ENCODE measurements at places on chromosomes 5 and 9. TPM values are rescaled to one million over a fixed set of nuclear protein-coding genes. Genes with fewer than 3 reads are reported as not detected.

C7 gene
- 6.2 TPM for polyA plus RNA-seq

PCDHB9 gene
- polyA plus RNA-seq: 0.26 TPM

AK6 gene
- polyA plus RNA-seq: 40.2 TPM

DNA sequence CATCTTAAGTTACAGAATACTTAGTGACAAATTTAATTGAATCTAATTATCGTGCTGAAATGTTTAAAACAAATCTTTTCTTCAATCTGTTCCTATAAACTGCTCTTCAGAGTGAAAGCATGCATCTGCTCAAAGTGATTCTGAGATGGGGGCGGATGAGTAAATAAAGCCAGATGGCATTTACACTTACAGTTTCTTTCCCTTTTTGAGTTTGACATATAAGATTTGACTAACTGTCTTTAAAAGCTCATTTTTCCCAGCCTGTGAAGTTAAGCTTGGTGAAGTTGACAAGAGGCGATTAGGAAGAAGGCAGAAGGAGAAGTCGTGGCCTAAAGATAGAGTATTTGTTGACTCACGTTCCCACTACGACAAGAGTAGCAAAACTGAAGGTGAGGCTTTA, 137.4 kb downstream of the LPAR1 start:
- DNase-seq: no peak

NR6A1 gene
- 0.60 TPM for polyA plus RNA-seq

GRCh38 chr5:168055141-168055683, 236.2 kb upstream of the WWC1 start:
- DNase-seq: no peak

GRCh38 chr5:16759147-16759773, 142.5 kb upstream of the RETREG1 start:
- DNase-seq: no peak

- no peak for DNase-seq
Observed at GRCh38 chr5:142201471-142201887, 92.9 kb downstream of the NDFIP1 start.

- DNase-seq: no peak
Observed at GRCh38 chr5:56422076-56422762, 189.1 kb upstream of the ANKRD55 start.

PROB1 gene
- 1.8 TPM for polyA plus RNA-seq

GRCh38 chr5:72107901-72108201, 576 bp downstream of the MAP1B start:
- no peak for DNase-seq

DNA sequence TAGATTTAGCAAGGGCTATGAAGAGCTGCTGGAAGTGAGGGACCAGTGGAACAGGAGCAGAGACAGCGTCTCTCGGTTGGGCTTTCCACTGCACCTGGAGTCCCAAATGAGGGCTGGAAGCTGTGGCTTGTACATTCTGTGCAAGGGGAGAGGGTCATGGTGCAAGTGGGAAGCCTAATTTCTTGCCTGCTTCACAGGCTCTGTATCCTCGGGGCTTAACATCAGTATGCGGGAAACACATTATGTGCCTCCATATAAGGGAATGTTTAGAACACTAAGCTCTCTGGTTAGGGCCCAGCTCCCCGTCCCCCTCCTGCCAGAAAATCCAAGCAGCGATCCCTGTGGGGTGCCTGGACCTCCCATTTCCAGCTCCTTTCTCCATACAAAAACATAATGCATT, 89.0 kb upstream of the NIPAL4 start:
- DNase-seq: peak; percentile 71

- DNase-seq: no peak
Observed at GRCh38 chr9:19199012-19199411, 31.5 kb upstream of the DENND4C start.

- DNase-seq: no peak
Observed at GRCh38 chr5:57841676-57842363, 359.2 kb upstream of the ACTBL2 start.

BAAT gene
- 0.60 TPM for polyA plus RNA-seq

DNA sequence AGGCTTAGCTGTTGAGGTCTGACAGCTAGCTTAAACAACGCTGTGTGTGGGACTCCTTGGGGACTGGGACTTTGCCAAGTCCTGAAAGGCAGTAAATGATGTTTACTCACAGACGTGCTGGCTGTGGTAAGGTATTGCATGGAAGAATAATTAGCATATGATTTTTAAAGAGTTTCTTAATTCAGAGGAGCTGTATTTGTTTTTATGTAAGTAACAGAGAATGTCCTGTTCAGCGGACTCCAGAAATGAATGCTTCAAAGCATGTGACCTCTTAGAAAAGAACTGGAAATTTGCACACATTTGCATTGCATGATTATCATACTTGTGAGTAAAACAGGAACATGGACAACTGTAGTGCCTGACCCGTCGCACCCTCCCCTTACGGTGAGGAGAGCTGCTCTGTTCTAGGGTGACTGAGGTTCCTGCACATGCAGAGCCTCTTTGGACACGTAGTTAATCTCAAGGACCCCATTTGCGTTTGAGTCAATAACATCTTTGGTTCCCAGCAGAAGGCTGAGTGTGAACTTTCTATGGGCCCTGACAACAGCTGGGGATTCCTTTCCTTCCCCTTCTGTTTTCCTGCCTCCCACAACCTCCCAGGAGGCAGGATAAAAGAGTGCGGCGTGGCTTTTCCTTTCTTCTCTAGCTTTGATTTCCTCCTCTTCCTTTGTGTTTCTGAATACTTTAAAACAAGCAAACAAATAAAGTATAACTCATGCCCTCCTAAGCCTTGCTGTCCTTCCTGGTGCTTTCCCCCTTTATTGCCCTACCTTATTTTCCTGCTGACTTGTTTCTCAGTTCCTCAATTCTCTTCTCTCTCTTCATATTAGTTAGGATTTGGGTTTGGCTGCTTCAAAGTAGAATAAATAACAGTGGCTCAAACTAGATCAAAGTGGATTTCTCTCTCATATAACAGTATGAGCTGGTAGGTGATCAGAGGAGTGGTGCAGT, 157.2 kb upstream of the CD180 start:
- DNase-seq: no peak

GRCh38 chr5:161410640-161411039, 135.9 kb downstream of the GABRB2 start:
- DNase-seq: no peak

GRCh38 chr5:166906991-166907713, 1384.3 kb upstream of the WWC1 start:
- no peak for DNase-seq

PCDHGA7 gene
- not detected for polyA plus RNA-seq

- DNase-seq: no peak
Observed at GRCh38 chr5:179817470-179817840, 3.2 kb upstream of the SQSTM1 start.

NNT gene
- polyA plus RNA-seq: 28.8 TPM

SPINK5 gene
- polyA plus RNA-seq: 19.8 TPM

NTNG2 gene
- 0.50 TPM for polyA plus RNA-seq

DNA sequence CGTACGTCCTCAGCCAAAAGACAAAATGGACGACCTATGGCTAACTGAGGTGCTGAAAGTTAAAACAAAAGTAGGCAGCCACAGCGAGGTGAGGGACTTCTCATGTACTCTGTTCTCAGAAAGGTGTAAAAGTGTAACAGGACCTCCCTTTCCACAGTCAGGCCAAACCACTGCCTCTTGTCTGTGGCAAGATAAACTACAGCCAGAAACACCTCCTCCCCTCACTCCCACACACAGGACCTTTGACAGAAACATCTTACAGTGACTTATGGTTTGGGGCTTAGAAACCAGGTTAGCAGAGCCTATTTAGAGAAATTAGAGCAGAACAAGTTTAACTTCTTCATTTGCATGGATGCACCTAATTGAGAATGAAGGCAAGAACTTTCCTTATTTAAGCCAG, 499.1 kb upstream of the GRIN3A start:
- DNase-seq: no peak

DNA sequence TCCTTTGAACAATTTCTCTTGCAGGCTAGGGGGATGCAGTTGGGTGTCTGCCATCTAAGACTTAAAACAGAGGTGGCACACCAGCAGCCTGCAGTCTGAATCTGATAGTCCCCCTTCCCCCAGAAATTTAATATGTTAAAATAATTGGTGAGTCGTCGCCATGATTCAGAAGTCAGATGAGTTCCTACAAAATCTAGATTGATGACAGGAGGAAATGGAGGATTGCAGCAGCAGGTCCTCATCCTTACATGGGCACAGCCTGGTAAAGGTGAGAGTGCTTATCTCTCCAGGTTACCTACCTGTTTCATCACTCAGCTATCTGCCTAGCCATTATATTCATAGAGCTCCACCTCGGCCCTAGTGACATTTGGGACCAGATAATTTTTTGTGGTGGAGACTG, 112.3 kb downstream of the PCSK1 start:
- DNase-seq: no peak

TEX48 gene
- not detected for polyA plus RNA-seq

- DNase-seq: no peak
Observed at GRCh38 chr5:161311146-161311708, 235.3 kb downstream of the GABRB2 start.

GRCh38 chr5:8949908-8950307, 596.0 kb downstream of the SEMA5A start:
- no peak for DNase-seq

- no peak for DNase-seq
Observed at GRCh38 chr5:79772651-79773050, 83.0 kb downstream of the CMYA5 start.

GRCh38 chr5:39420482-39421145, 4.2 kb downstream of the DAB2 start:
- DNase-seq: peak; percentile 84

- DNase-seq: peak; percentile 89
Observed at GRCh38 chr5:10283927-10284635, 23.6 kb downstream of the CMBL start.

GRCh38 chr5:140678993-140679392, 5.6 kb upstream of the DND1 start:
- no peak for DNase-seq

DNA sequence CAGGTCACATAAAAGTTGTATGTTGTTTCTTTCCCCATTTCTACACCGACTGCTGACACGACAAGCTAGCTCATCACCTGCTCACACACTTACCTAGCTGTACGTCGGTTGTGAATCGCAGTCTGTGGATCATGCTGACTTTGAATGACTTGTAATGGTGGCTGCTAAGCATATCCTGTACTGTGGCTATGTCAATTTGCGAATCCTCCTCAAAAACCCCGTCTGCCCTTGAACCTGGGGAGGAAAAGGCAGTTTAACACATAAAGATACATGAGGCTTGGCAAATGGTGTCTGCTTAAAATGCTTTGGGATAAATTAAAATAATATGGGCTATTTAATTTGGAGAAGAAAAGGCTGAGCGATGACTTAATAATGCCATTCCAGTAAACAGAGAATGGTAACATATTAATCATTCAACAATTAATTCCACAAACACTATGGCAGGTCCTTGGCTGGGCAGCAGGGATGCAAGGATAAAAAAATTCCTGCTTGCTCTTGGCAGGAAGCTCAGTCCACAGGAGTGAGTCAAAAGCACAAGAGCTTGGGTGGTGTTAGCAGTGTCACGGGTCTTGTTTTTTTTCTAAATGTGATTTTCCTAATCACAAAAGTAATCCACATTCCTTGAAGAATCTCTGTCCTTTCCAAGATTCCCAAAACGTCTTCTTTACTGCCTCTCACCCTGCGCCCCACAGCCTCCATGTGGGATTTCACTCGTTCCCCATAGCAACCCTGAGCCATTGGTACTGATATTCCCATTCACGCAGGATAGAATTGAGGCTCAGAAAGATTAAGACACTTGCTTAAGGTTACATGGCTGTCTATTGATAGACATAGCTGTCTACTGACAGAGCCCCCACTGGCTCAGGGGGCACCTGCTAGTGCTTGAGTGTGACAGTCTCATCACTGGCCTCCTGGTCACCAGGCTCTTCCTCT, 222.4 kb downstream of the MAPKAP1 start:
- peak; percentile 86 for DNase-seq

PCDHGA3 gene
- polyA plus RNA-seq: 0.19 TPM

Data from sigmoid colon (tissue), 7 donors.